Endothelial cell of coronary artery (primary cell): ENCODE measurements at places on chromosomes 4 and X. TPM values are rescaled to one million over a fixed set of nuclear protein-coding genes. Genes with fewer than 3 reads are reported as not detected.

UGT2B15 gene
- not detected in 2 replicates for total RNA-seq

XAGE2 gene
- not detected in 2 replicates for total RNA-seq

TLR1 gene
- 3.8 and 5.4 TPM in 2 replicates for total RNA-seq

CSN1S1 gene
- not detected in 2 replicates for total RNA-seq

MTNR1A gene
- not detected in 2 replicates for total RNA-seq

MMRN1 gene
- 316 and 417 TPM in 2 replicates for total RNA-seq

POU4F2 gene
- not detected in 2 replicates for total RNA-seq

PDE5A gene
- 2.6 and 11.1 TPM in 2 replicates for total RNA-seq

FATE1 gene
- not detected in 2 replicates for total RNA-seq

ARAP2 gene
- total RNA-seq, result 0.27 and 0.56 TPM in 2 replicates

DUX4 gene
- not detected in 2 replicates for total RNA-seq

SFRP2 gene
- not detected in 2 replicates for total RNA-seq

PRRG3 gene
- not detected in 2 replicates for total RNA-seq

SYP gene
- total RNA-seq, result 0.09 and 0.28 TPM in 2 replicates

LRIT3 gene
- under 0.01 and 0.09 TPM in 2 replicates for total RNA-seq

CLOCK gene
- 16.7 and 18.8 TPM in 2 replicates for total RNA-seq

TMEM156 gene
- total RNA-seq, result 2.2 and 14.4 TPM in 2 replicates

HSFX2 gene
- 0.18 and 0.28 TPM in 2 replicates for total RNA-seq

TENM3 gene
- 20.0 and 22.7 TPM in 2 replicates for total RNA-seq

TRAPPC11 gene
- total RNA-seq, result 28.6 and 36.1 TPM in 2 replicates

BCORL1 gene
- 1.3 and 3.4 TPM in 2 replicates for total RNA-seq

EXOC1L gene
- not detected in 2 replicates for total RNA-seq

CCDC120 gene
- total RNA-seq, result 0.45 and 1.1 TPM in 2 replicates

SRPX gene
- 151 and 204 TPM in 2 replicates for total RNA-seq

PAGE2 gene
- not detected in 2 replicates for total RNA-seq

TFDP3 gene
- not detected in 2 replicates for total RNA-seq

GJB1 gene
- not detected in 2 replicates for total RNA-seq

GPR119 gene
- total RNA-seq, result not detected in 2 replicates

REELD1 gene
- not detected in 2 replicates for total RNA-seq

BEND4 gene
- 0.19 and 0.27 TPM in 2 replicates for total RNA-seq

SHOX gene
- not detected in 2 replicates for total RNA-seq

MAOB gene
- total RNA-seq, result under 0.01 TPM in 1 of 2 replicates, not detected in the other

MAGEA4 gene
- not detected in 2 replicates for total RNA-seq

BMPR1B gene
- total RNA-seq, result under 0.01 and 0.36 TPM in 2 replicates

C4orf51 gene
- total RNA-seq, result not detected in 2 replicates

CDS1 gene
- 0.09 TPM in 1 of 2 replicates, not detected in the other for total RNA-seq

TMPRSS11A gene
- not detected in 2 replicates for total RNA-seq

PCGF3 gene
- total RNA-seq, result 46.2 and 60.5 TPM in 2 replicates

NAP1L5 gene
- total RNA-seq, result 4.1 and 6.3 TPM in 2 replicates

GAGE1 gene
- not detected in 2 replicates for total RNA-seq

IDS gene
- total RNA-seq, result 20.9 and 25.2 TPM in 2 replicates

STBD1 gene
- total RNA-seq, result 2.7 and 6.1 TPM in 2 replicates
